ENCODE measurements at places on chromosomes 2 and 18. TPM values are rescaled to one million over a fixed set of nuclear protein-coding genes. Genes with fewer than 3 reads are reported as not detected.

The SPOPL gene
- 14.6 TPM for total RNA-seq

The RESP18 gene
- total RNA-seq, result not detected

- no peaks in the 10 kb centered on the region for H3K36me3 ChIP-seq
- no peak for DNase-seq
Observed at GRCh38 chr2:101089942-101090799, 61.0 kb downstream of the TBC1D8 start.

The MARCO gene
- total RNA-seq, result not detected

DNA sequence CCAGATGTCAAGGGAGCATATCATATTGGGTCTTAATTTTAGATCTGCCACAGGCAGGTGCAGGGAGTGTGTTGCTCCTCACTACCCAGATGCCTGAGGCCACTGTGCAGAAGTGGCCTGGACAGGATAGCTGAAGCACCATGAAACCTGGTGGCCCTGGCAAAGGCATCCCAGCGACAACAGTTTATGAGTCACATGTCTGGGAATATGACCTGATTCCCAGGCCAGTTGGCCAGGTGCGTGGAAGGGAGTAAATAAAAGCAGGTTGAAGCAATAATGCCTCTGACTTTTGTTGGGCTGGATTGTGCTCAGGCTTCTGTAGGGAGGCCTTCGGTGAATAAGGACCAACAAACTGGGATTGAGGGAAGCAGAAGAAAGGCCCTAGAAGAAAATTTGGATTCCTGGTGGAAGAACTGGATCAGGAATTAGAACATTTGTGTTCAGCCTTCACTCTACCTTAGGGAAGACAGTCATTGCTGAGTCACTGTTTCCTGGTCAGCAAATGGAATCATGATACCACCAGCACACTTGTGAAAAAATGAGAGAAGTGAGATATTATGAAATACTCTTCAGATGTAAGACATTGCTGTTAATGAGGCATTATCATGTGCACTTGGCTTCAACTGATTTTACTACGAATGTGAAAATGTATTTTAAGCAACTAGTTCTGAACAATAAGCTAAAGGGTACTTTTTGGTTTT, 78.4 kb upstream of the ZNF516 start:
- DNase-seq, result no peak
- H3K27ac ChIP-seq, result no peak overlapping the region
- no peaks in the 10 kb centered on the region for H3K36me3 ChIP-seq
- peaks cover 2% of the 10 kb centered on the region for H3K4me1 ChIP-seq
- H3K27me3 ChIP-seq, result peaks cover 4% of the 10 kb centered on the region

The SCYGR3 gene
- not detected for total RNA-seq

The FHOD3 gene
- total RNA-seq, result 0.73 TPM

DNA sequence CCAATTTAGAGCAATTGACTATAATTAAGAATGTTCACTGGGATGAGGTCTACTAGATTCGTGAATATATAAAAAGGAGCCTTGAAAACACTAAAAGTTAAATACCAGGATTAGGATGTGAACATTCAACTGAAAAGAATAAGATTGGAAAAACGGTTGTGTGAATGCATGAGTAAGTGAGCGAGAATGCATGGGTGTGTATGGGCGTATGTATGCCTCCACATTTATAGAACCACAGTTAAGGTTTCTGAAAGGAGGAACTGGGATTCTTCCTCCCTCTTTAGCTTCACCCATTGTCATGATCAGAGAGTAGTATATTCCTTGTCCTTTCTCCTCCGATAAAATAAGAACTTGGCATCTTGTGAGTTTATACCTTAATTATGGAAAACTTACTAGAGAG, 151.1 kb upstream of the UBE2E3 start:
- no peak overlapping the region for H3K27ac ChIP-seq
- no peaks in the 10 kb centered on the region for H3K27me3 ChIP-seq
- H3K4me1 ChIP-seq, result peaks cover 3% of the 10 kb centered on the region

The C2orf78 gene
- not detected for total RNA-seq

DNA sequence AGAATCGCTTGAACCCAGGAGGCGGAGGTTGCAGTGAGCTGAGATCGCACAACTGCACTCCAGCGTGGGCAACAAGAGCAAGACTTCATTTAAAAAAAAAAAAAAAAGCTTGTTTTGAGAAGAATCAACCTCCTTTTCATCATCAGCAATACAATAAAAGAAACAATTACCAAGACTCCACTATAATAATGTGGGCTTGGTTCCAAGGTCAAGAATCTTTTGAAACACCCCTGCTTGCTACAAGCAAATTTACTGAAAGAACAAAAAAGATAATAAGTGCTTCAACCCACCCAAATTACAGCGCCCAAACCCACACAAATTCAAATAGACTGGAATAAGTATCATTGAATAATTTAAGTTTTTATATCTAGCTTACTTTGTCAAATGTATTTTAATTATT, 33.6 kb upstream of the MAPRE3 start:
- no peak overlapping the region for H3K27ac ChIP-seq
- no peaks in the 10 kb centered on the region for H3K4me1 ChIP-seq
- H3K27me3 ChIP-seq, result peaks cover 31% of the 10 kb centered on the region
- H3K36me3 ChIP-seq, result no peaks in the 10 kb centered on the region

Data from osteocyte (in vitro differentiated cells).